ENCODE measurements at places on chromosomes 16 and 17. TPM values are rescaled to one million over a fixed set of nuclear protein-coding genes. Genes with fewer than 3 reads are reported as not detected.
A peak's percentile ranks its signal among the peaks of the same experiment; 100 is the strongest.

DNA sequence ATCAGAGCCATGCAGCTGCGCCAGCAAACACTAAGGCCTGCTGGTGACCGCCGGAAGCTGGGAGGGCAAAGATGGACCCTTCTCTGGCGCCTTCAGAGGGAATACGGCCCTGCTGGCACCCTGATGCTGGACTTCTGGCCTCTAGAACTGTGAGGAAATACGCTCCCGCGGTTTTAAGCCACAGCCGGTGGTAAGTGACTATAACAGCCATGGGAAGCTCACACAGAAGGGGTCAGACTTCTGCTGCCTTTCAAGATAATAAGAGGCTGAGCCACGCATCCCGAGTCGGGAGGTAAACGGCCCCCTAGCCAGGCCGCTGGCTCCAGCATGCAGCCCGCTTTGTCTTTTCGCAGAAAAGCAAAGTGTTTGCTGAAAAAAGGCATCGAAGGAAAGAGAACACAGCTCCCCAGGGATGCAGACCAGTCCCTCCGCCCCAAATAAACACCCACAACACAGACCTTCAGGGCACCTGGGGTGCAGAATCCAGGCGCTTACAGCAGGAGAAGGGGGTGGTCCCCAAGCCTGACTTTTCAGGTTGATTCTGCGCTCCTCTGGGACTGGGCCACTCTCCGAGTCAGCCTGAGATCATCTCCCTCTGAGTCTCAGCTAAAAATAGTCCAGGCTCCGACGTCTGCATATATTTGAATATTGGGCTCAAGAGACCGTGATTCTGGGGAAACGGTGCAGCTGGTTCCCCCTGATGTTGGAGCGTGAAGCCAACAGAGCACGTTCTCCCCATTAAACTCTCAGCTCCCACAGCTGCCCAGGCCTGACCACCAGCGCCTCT, 89.7 kb downstream of the MGAT5B start:
- DNase-seq = peak; percentile 89

GRCh38 chr16:87824991-87825841, 44.1 kb downstream of the SLC7A5 start:
- no peak for DNase-seq

- DNase-seq = no peak
These were observed 10.2 kb downstream of the SLC6A2 start for GRCh38 chr16:55666012-55666411.

GRCh38 chr16:49602976-49603310, 229.3 kb downstream of the C16orf78 start:
- DNase-seq = peak; percentile 58

DNA sequence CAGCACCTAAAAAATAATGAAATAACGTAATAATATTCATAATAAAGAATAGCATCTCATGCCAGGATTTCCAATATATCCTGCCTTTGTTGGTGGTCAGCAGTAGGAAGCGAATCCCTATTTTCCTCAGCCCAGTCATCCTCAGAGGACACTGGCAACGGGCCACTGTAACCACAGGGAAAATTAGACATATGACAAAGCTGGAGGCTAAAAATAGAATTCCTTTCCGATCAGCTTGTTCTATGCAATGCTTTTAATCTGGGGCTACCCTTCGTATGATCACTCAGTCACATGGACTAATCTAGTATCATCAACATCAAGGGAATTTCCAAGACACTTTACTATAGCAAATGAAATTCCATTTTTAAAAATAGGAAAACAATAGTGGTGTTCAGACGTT, 246.9 kb upstream of the KCNJ16 start:
- DNase-seq = no peak

DNA sequence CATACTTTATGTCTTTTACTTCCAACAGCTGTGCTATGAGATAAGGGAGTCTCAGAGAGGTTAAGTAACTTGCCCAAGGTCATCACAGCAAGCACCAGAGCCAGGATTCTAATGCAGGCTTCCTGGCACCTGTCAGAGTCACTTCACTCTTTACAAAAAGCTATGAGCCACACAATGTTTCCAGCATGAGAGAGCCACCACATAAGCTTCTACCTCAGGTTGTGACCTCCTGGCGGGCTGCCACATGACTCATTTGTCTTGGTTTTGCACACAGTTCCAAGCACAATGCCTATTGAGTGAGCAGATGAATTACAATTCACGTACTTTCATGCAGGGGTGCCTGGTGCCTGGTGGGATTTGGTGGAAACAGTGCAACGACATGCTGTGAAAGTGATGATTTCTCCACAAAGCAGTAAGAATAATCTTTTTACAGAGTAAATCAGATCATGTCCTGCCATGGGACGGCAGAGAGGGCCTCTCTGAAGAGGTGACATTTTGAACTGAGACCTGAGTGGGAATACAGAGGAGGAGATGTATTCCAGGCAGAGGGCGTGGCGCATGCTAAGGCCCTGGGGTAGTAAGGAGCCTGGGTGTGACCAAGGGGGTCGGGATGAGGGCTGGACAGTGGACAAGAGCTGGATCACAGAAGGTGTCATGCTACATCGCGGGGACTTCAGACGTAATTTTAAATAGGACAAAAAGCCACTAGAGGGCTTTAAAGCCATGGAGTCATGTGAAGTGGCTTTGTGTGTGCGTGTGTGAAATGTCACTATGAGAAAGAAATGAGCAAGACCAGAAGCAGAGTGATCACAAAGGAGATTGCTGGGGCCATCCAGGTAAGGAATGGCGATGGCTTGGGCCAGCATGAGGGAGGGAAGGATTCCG, 53.4 kb downstream of the CACNG3 start:
- DNase-seq = no peak

RTN4RL1 gene
- total RNA-seq = 1.5 TPM

- peak; percentile 17 for DNase-seq
These were observed 2.2 kb downstream of the MMP28 start for GRCh38 chr17:35793257-35793656.

- DNase-seq = no peak
These were observed 145.7 kb downstream of the RBFOX3 start for GRCh38 chr17:79465011-79465680.

GRCh38 chr17:74872313-74873036, at the start of gene FDXR:
Gene FDXR (minus strand): TSS chr17:74872994. CDS start chr17:74872944, 50 bp downstream.
- no peak for DNase-seq

ZNF598 gene
- 21.0 TPM for total RNA-seq

CACNG4 gene
- not detected for total RNA-seq

GFAP gene
- total RNA-seq = under 0.01 TPM

Data from osteoblast (primary cell).